HT1080 (cell line): ENCODE measurements at places on chromosomes 2 and 18. TPM values are rescaled to one million over a fixed set of nuclear protein-coding genes. Genes with fewer than 3 reads are reported as not detected.

Gene MGAT4A
- 5.0 and 5.6 TPM in 2 replicates for total RNA-seq

Gene ABCG5
- not detected in 2 replicates for total RNA-seq

Gene MRO
- total RNA-seq: 0.02 and 0.03 TPM in 2 replicates

Gene MDH1B
- 0.29 and 1.1 TPM in 2 replicates for total RNA-seq

Gene DPP4
- not detected in 2 replicates for total RNA-seq

Gene NEB
- total RNA-seq: 0.02 and 0.23 TPM in 2 replicates

Gene MPP4
- total RNA-seq: 26.4 and 31.2 TPM in 2 replicates

Gene KCNG2
- not detected in 2 replicates for total RNA-seq

Gene CCDC68
- total RNA-seq: 0.08 TPM in 1 of 2 replicates, not detected in the other

Gene NOSTRIN
- total RNA-seq: not detected in 2 replicates

Gene EIF2AK2
- 24.5 TPM in 2 replicates for total RNA-seq

Gene CHCHD5
- 52.5 and 56.4 TPM in 2 replicates for total RNA-seq

Gene SERPINB7
- total RNA-seq: 50.9 and 71.5 TPM in 2 replicates
